ENCODE measurements at places on chromosomes 1 and 21.
A peak's percentile ranks its signal among the peaks of the same experiment; 100 is the strongest.

- no peak for DNase-seq
Observed at GRCh38 chr1:182484531-182485257, 34.7 kb downstream of the RGSL1 start.

- DNase-seq: no peak
Observed at GRCh38 chr1:171420810-171421209, 64.5 kb upstream of the PRRC2C start.

GRCh38 chr1:242196101-242196500 lies 197.2 kb upstream of the MAP1LC3C start:
- no peak for DNase-seq

DNA sequence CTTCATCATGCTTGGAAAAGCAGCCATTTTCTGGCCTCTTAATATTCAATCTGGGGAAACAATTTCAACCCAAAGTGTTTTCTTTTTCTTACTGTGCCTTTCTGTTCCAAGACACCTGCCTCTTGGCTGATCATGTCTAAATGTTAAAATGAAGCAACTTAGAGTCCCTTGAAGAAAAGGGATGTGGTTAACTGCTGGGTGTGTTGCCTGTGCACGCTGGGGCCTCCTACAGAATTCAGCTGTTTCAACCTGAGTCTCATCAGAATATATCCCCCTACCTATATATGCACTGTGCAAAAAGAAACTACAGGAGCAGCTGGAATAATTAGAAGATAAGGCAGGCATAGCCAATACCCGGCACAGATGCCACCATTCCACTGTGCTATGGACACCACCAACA lies 222.0 kb downstream of the OMA1 start:
- no peak for DNase-seq

- DNase-seq: no peak
Observed at GRCh38 chr1:162407539-162407938, 4.4 kb downstream of the SH2D1B start.

DNA sequence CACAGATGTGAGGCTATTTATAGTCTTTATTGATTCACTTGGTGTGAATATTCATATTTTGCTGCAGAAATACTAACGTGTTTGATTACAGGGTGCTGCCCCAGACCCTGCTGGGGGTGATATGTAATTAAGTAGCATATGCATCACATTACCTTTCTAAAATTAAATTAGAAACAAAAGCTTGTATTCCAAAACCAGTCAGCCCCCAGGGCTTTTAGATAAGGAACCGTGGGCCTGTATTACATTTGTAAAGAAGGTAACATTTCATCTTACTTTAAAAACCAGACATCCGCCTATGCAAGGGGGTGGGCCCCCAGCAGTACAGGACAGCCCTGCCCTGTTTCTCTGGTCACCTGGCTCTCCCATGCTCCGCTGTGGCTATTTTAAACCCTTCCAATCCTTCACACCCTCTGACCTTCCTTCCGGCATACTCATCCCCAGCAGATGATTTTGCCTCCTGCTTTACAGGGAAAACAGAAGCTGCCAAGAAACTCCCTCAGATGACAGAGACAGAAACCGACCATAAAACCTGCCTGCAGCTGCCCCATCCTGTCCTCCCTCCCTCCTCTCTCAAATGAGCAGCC lies 22.0 kb upstream of the KCNC4 start:
- DNase-seq: no peak

DNA sequence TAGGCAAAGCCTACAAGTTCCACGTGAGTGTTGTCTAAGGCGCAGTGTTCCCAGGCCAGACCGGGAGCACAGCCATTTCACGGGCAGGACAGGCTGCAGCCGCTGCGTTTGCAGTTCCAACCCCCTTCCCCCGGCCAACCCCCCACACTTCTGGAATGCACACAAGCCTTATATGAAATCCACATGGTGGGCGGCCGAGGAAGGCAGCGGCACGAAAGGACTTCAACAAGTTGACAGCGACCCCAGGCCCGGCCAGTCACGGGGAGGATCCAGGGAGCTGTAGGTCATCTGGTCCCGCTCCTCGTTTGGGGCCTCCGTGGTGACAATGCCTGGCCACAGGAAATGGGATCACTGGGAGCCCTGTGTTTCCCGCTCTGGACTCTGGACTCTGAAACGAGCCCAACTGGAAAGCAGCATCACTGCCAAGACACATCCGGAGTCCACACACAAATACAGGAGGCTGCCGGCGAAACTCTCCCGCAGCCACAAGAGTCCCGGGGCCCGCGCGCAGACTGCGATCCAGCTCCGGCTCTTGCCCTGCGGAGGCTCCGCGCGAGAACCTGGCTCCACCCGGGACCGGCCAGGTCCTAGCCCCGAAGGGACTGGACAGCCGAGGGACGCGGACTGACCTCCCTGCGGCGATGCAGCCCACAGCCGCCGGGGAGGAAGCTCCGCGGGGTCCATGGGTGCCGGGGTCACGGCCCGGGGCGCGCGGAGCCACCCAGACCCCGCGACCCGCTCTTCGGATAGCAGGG lies 794 bp downstream of the NID1 start:
- peak; percentile 14 for DNase-seq

DNA sequence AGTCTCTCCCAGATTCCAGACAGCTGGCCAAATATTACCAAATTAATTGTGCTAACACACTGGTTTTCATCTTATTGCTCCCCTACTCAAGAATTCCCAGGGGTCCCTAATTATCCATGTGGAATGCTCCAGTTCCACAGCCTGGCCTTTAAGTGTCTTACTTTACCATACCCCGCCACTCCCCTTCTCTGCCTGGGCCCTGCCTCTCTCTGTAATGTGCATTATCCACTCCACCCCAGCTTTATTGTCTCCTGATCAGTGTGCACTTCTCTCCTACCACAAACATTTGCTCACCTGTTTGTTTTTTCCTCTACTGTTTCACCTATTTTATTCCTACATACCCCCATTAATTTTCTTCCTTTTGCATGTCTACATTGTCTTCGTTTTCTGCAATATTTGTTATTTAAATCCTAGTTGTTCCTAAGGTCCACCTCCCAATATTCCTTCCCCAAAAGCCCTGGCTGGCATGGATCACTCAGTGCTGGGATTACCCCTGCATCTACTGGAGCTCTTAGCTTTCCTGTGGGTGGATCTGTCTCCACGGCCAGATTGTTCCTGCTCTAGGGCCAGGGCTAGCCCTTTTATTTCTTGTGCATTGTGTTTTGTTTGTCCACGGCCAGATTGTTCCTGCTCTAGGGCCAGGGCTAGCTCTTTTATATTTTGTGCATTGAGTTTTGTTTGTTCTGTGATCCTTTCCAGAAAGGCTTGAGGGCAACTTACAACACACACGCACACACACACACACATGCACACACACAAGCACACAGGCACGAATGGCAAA lies 33.4 kb upstream of the ATP1B1 start:
- peak; percentile 17 for DNase-seq

DNA sequence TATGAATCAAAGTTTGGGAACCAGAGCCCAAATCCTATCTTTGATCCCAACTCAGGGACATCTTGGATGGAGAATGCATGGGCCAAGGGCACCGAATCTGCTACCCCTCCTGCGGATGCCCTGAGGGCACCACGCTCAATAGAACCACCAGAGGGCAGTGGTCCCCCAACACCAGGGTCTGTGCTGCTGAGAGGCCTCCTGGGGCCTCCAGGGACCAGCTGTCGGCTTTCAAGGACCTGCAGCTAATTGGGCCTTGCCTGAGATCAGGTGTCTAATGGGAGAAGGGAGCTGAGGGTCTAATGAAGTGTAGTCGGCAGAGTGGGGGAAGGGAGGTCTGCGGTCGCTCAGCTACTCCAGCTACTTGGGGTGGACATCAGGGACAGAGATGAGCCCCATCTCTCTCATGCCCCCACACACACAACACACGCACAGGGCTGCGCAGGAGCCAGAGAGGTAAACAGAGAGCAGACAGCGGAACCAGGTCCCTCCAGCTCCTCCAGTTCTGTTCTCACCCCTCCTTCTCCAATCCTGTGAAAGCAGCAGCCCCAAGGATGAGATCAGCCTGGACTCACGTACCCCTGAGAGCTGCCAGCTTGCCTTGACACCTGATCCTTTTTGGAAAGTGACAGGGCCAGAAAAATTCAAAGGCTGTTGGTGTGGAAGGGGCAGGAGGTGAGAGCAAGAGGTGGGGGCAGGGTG lies 34.9 kb upstream of the PPP1R15B start:
- peak; percentile 81 for DNase-seq

GRCh38 chr21:40054403-40054802 lies 187.2 kb downstream of the PCP4 start:
- DNase-seq: peak; percentile 2

DNA sequence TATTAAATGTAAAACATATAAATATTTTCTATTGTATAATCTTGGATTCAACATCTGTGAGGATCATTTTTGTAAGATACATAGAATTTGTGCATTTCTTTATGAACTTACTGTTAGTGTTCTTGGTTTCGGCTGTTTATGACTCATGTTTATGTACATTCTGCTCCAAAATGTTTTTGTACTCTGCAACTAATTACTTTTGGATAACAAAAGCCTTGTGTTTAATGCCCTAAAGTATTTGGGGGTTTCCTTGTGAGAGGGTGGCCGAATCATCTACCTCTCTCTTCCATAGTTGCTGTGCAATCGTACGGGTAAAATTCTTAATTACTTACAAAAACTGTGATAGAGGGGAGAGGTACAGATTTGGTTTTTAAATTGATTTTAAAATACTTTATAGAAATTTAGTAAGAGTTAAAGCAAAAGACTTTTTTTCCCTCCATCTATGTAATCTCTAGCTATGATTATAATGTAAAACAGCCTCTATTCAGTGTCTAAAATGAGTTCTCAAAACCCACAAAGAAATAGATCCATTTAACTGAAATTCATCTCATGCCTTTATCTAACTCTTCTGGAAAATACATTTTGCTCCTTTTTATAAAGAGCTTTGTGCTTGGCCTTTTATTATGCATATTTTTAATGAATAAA lies 38.7 kb upstream of the LRRC8C start:
- DNase-seq: no peak

DNA sequence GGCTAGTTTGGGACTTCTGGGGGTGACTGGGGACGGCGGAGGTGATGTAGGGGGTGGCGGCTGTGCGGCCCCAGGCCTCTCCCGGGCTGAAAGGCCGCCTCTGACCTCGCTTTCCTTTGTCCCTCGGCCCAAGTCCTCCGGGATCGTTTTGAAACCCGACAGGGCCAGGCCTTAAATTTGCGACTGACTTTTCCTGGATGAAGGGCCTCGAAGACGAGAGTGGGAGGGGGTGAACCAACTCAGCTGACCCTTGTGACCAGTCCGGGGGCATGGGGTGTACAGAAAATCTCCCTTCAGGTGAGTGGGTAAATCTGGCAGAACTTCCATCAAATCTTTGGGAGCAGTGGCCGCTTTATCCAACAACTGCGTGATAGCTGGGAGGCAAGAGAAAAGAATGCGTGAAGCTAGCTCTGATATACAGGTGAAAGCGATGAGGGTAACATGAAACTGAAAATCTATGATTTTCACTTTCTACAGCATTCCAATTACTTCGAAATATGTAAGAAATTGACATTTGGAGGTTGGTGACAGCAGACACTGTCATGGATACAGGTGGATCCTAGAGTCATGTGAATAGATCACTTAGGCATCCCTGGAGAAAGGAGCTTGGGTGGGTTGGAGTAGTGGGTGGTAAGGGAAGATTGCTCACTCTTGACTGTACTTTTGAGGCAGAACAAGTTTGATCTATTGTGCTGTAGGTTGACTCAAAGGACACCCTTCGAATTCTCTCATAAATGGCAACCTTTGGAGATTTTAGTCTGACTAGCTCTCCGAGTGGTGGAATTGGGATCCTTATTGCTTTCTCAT lies 885 bp downstream of the AHCYL1 start:
- no peak for DNase-seq

- no peak for DNase-seq
Observed at GRCh38 chr1:15170071-15170470, 16.5 kb downstream of the TMEM51 start.

DNA sequence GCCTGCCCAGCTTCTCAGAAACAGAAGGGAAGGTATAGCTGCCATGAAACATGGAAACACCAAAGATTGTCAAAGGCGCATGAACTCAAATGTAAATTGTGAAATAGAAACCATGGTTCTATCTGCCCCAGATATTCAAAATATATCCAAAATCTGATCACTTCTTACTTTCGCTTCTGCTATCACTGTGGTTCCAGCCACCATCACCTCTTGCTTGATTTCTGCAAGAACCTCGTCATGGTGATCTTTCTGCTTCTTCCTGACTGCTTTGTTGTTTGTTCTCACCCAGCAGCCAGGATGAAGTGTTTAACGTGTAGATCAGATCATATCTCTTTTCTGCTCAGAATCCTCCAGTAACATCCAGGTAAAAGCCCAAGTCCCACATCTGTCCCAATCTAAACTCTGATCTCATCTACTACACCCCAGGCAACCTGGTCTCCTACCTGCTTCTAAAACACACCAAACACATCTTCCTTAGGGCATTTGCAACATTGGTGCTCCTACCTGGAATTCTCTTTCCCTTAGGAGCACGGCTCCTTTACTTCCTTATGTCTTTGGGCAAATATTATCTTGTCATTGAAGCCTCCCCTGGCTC lies 10.5 kb upstream of the LMO4 start:
- no peak for DNase-seq

Data from midbrain (tissue), 1 donor.